ENCODE measurements at places on chromosomes 12 and 14.

- DNase-seq = no peak
Measured at GRCh38 chr12:91332302-91332701, 149.7 kb upstream of the DCN start.

DNA sequence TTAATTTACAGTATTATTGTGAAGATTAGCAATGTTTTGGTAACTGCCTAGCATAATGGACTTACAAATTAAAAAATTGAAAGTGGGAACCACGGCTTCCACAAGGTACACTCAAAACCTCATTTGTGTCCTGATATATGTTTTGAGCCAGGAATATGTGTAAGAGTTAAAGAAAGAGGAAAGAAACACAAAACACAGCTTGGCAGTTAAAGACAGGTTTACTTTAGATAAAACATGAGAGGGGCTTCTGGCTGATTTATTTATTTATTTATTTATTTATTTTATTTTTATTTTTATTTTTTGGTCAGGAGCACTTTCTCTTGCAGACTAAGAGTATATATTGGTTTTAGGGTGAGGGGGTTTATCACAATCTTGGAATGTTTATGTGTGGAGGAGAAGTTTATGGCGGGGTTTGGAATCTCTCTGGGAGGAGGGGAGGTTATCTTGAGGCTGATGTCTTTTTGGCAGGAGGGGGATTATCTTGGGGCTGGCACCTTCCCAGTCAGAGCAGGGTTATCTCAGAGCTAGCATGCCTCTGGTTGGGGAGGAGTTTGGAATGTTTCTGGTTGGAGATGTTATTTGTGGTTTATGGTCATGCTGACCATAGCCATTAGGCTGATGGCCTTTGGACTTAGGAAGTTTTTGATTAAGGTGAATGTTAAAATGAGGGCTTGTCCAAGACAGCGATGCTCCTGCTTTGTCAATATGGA lies 436.7 kb downstream of the DAD1 start:
- no peak for DNase-seq

GRCh38 chr12:43914923-43915468 lies 79.1 kb downstream of the TMEM117 start:
- DNase-seq = no peak

DNA sequence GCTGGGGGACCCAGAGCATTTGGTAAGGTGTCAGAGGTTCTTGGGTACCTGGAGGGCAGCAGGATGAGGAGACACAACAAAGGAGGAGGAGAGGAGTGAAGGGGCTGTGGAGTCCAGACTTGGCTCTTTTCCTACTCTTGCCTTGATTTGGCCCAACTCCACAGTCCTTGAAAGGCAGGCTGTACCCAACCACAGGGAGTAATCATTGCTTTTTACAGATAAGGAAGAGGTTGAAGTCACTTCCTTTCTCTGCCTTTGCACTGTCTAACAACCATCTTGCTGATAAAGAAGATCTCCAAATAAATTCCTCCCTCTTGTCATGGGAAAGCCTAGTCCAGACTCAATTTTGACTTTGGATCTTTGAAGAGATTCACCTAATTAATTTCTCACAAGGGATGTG lies 226.8 kb upstream of the HMGA2 start:
- DNase-seq = no peak

- DNase-seq = no peak
Measured at GRCh38 chr14:36450550-36450949, 69.5 kb downstream of the NKX2-1 start.

GRCh38 chr12:3350432-3350831 lies 140.6 kb upstream of the PRMT8 start:
- DNase-seq = no peak

DNA sequence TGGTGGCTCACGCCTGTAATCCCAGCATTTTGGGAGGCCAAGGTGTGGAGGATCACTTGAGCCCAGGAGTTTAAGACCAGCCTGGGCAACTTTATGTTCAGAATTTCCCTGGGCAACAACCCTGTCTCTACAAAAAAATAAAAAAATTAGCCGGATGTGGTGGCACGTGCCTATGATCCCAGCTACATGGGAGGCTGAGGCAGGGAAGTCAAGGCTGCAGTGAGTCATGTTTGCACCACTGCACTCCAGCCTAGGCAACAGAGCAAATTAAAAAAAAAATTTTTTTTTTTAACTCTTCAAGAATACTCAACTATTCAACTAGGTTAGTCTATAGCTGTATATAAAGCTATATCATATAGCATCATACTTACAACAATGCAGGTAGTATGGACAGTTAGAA lies 113.0 kb downstream of the RALGAPA1 start:
- no peak for DNase-seq

GRCh38 chr14:27715561-27715960 lies 1051.0 kb upstream of the FOXG1 start:
- DNase-seq = no peak

- no peak for DNase-seq
Measured at GRCh38 chr14:72515779-72516770, 377.8 kb downstream of the DPF3 start.

GRCh38 chr12:49882851-49883464 lies 20.7 kb downstream of the FAIM2 start:
- DNase-seq = no peak

DNA sequence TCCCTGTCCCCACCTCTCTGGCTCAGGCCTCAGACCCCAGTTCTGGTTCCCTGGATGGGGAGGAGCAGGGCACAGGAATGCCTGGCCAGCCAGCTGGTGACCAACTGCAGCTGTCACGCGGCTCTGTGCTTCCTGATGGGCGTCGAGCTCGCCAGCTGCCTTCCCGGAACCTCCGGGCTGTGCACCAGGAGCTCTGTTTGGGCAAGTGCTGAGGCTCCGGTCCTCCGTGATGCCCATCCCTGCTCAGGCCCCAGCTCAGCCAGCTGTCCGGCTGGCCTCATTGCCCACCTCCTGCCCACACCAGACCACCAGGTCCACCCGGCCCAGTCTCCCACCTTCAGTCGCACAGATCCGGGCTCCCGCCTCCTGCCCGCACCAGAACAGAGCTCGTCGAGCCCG lies 4.8 kb downstream of the IFFO1 start:
- no peak for DNase-seq

GRCh38 chr12:54565310-54565985 lies 16.0 kb downstream of the PDE1B start:
- DNase-seq = no peak

DNA sequence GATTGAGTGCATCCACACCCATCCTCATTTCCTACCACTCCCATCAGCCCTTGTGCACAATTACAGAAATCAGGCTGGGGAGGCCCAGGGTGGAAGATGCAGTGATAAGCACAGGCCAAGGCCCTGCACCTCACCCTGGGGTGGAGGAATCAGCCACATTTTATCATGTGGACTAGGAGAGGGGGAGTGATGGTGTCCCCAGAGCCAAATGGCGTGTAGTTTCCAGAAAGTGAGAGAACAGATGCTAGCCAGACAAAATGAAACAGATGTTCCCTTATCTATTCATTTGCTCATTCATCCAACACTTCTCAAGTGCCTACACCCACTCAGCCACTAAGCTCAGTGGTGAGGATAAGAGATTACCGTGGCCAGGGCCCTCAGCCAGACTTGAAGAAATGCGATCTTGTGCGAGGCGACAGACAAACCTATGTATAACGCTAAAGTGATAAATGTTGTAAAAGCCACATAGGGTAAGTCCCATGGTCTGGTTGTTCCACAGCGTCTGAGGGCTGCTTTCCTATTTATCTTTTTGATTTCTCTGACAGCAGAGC lies 93.6 kb downstream of the STAB2 start:
- DNase-seq = no peak

GRCh38 chr14:76257842-76258397 lies 106.2 kb downstream of the GPATCH2L start:
- DNase-seq = no peak

Measured in LNCaP clone FGC (cell line).